NCI-H1436 (cell line): ENCODE measurements at places on chromosomes 3 and 15.
A peak's percentile ranks its signal among the peaks of the same experiment; 100 is the strongest.

DNA sequence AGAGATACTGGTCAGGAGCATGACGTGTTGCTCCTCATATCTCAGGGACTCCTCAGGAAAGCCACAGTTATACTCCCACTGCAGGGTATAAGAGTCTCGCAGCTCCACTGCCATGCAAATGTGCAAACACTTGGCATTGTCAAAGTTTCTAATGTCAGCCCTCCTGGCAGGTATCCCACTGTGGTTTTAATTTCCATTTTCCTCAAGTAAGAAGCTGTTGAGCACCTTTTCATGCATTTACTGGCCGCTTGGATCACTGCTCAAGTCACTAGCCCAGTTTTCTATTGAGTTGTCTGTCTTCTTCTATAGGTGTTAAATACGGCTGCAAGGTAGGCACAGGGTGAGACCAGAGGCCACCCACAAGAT, 41.9 kb upstream of the GRIP2 start:
- no peak for DNase-seq

DNA sequence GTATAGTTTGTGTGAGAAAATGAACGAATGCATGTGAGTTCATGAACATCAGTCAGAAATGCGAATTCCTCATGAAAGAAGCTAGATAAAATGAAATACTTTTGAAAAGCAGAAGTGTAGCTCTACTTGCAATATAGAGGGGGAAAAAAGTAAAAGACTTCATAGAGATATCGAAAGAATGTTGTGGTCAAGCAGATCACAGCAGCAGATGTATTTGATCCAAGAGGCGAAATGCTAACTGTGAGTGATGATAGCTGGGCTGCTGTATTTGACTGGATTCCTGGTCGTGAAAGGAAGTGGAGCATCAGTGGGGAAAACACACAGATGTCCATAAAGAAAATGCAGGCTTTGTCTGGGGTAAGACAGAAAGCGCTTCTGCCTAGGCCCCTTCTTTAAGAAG, 112.4 kb downstream of the ADAMTSL3 start:
- DNase-seq = no peak

GRCh38 chr3:193673845-193674244, 80.8 kb downstream of the OPA1 start:
- DNase-seq = no peak

DNA sequence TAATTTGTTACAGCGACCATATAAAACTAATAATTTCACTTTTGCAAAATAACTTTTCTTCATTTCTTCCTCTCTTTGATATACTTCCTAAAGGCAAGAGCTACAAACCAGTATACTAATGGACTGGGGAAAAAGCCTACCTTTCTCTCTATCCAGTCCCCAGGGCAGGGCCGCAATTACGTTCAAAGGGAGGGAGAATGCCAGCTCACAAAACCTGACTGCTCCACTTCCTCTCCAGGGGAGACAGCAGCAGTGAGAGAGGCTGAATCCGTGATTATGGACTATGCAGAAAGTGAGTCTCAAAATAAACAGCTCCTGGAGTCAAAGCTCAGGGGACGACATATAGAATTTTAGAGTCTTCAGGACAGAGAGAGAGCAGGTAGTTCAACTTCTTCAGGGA, 126.9 kb upstream of the HES1 start:
- peak; percentile 60 for DNase-seq

GRCh38 chr3:36302158-36302509, 78.2 kb upstream of the STAC start:
- DNase-seq = no peak

- DNase-seq = no peak
These were observed 97.8 kb upstream of the IGSF10 start for GRCh38 chr3:151558661-151559060.
